IPS DF 19.7 (cell line): ENCODE measurements at places on chromosomes 12 and 14.
A peak's percentile ranks its signal among the peaks of the same experiment; 100 is the strongest.

DNA sequence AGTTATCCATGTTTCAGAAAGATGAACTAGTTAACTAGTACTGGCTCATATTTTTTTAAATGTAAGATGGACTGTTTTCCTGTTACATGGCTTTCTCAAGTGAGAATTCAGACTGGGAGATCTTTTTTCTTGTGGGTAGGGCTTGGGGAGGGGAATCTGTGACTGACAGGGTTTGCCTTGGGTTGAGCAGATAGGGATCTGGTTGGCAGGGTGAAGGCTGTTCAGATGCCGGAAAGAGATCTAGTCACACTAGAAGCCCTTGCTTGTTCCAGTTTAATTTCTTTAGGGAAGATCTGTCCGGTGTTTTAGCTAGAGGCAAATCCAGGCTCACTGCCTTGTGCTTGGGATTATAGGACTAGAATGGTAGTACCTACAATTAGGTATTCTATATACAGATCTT lies 63.2 kb downstream of the FBXO33 start:
- no peak for DNase-seq

GRCh38 chr12:112711507-112711906 lies 80.0 kb upstream of the RPH3A start:
- no peak for DNase-seq

DNA sequence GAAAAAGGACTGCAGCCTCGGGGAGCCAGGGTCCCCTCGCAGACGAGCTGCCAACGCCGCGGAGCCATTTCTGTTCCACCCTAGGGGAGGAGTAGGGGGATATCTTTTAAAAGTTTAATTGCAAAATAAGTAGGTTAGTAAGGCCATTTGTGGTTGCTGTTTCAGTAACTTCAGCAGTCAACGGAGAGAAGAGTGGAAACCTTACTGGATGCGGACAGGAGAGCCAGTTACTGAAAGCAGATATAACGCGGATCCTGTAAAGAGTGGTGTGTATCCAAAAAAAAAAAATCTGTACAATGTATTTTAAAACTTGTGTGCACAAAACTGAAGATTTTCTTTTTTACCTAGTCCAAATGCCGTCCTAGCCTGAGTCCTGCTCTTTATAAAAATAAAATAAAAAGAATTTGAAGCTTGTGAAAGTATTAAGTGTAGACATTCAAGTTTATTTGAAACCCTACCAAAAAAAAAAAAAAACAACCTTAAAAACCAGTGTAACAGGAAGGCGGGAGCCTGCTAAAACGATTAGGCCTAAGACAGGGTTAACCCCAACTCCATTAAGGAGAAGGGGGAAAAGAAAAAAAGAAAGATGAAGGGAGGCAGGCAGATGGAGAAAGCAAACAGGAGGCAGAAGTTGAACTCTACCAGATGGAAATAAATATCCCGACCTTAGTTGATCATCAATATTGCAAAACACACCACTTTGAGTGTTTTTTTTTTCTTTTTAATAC lies 1.0 kb upstream of the BTG1 start:
- no peak for DNase-seq

DNA sequence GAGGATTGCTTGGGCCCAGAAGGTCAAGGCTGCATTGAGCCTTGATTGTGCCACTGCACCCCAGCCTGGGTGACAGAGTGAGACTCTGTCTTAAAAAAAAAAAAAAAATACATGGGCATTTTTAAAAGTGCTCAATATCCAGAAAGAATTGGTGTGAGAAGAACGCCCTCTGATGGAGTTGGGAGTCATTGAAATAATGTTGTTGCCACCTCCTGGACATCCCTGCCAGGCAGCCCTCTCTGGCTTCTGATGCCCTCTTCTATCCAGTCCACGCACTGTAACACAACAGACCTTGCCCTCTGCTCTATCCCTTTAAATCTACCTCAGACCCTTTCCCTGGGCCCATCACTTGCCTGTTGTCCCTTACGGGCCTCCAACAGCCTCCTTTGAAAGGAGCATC lies 4.9 kb downstream of the PTGDR start:
- DNase-seq, result no peak

DNA sequence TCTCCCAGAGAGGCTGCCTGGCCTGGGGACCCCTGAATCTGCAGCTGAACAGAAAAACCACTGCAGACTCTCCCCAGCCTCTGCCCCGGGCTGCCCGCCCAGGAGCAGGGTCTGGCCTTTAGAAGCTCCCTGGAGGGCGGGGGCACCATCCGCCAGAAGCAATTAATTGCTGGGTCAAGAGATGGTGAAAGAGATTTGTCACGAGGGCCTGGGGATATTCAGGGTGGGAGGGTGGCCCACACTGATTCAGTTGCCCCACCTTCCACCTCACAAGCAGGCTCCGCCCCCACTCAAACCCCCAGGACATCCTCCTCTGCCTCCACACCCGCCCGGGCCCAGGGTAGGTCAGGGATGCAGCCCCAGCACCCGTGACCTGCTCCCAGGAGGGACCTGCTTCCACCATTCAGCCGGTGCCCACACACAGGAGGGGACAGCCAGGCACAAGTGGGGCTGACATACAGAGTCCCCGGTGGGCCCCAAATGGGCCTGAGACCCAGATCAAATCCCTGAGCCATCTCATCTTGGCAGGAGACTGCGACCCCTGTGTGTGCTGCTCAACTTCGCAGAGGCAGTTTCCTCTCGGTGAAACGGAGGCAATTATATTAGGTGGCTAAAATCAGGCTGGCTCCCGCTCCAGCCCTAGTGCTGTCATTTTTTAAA lies 23.0 kb downstream of the NCOR2 start:
- DNase-seq, result no peak

- no peak for DNase-seq
Observed at GRCh38 chr12:123483602-123484248, 25.8 kb downstream of the SNRNP35 start.

- no peak for DNase-seq
Observed at GRCh38 chr14:61470261-61470960, 149.0 kb downstream of the PRKCH start.

DNA sequence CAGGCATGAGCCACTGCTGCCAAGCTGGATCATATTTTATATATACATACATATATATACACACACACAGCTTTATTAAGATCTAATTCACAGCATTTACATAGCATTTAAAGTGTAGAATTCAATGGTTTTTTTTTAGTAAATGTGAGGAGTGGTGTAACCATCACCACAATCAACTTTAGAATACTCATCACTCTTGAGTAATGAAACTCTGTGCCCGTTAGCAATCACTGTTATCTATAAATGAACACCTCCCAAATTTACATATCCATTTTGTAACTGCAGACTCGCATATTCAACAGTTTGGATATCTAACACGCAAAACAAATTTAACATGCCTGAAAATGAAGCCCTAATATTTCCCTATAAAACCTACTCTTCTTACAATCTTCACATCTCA lies 90.9 kb downstream of the PPP1R12A start:
- DNase-seq, result no peak

DNA sequence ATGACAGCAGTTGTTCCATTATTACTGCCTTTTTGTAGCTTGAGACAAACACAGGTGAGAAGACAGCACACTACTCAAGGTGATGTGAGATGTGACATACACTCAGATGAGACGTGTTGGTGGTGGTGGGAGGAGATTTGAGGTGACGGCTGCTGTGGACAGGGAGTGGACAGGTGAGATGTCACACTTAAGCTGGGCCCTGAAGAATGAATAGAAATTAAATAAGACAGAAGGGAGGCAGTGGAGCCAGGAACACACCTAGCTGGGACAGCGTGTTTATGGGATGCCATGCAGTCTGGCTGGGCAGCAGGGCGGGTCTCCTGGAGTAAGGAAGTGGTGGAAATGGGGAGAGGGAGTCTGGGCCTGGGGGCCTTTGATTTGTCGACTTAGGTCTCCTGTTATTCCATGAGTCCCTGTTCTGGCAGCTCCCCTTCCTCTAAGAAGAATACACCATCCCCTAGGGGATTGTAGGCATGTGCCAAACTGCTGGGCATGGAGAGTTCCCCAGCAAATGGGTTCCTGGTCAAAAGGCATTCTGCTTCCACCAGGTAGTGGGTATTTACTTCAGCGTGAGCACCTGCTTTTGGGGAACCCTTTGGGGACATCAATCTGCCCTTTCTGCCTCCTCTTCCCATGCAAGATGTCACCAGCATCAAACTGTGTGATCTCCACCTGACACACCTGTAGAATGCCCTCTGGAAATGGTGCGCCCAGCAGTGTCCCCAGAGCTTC lies 71.2 kb upstream of the ESRRB start:
- DNase-seq, result no peak

DNA sequence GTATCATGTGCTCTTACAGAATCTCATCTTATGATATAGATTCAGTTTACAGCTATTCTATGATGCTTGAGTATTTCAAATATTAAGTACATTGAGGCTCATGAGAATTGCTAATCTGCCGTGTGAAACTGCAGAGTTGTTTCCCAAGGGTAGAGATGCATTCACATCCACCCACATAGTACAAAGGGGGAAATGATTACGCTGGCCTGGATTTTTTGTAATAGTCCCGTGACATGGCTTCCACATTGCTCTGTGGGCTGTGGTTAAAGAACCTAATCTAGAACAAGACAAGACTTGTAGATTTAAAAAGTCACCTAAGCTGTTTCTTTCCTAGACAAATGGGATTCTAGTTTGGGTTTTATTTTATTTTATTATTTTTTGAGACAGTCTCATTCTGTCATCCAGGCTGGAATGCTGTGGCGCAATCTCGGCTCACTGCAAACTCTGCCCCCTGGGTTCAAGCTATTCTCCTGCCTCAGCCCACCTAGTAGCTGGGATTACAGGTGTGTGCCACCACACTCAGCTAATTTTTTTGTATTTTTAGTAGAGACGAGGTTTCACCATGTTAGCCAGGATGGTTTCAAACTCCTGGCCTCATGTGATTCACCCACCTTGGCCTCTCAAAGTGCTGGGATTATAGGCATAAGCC lies 13.0 kb upstream of the RIOX1 start:
- no peak for DNase-seq

GRCh38 chr12:94832780-94833681 lies 170.5 kb downstream of the NDUFA12 start:
- DNase-seq, result peak; percentile 69

GRCh38 chr12:2013527-2014223 lies 9.4 kb upstream of the DCP1B start:
- no peak for DNase-seq

- peak; percentile 69 for DNase-seq
Observed at GRCh38 chr14:101476916-101477553, 84.3 kb upstream of the DIO3 start.

DNA sequence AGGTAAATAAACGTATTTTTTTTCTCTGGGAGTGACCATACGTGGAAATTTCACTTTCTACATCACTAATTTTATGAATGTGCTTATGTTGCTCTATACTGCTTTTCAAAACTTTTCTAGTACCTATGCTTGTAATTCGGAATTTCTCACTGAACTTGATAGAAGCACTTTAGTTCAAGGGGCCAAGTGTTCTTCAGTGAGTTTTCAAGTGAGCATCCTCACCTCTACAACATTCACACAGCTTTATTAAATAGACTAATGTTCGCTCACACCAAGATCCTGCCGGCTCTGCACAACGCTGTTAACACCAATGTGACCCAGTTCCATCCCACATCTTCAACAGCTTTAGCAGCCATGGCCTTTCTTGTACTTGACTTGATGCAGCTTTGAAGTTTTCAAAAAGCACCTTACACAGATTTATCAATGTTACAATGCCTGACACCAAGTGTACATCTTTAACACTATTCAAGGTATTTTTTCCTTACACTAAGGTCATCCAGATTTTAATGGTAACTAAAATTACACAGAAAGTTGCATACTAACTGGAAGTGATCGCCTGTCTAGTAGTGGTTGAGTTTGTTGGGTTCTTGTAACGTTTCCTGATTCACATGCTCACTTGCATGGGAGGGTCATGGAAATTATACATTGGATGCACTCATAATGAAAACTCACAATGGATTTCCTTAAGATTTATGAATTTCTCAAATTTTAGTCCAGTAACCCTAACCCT lies 4.5 kb downstream of the UBC start:
- no peak for DNase-seq

DNA sequence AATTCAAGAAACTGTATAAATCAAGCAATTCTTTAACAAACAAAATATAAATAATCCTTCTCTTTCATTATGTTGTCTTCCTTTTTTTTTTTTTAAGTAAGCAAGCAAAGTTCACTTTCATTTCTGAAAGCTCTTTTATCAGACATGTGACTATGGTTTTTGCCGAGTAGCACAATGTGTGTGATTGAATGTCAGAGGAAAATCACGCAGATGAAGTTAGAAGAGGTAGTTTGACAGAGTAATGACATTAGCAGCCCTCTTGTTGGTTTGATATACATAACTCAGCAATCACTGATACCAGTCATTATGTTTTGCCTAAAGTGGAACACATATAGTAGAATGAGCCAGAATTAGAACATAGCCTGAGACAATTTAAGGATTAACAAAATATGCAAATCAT lies 19.0 kb downstream of the ALX1 start:
- DNase-seq, result no peak

DNA sequence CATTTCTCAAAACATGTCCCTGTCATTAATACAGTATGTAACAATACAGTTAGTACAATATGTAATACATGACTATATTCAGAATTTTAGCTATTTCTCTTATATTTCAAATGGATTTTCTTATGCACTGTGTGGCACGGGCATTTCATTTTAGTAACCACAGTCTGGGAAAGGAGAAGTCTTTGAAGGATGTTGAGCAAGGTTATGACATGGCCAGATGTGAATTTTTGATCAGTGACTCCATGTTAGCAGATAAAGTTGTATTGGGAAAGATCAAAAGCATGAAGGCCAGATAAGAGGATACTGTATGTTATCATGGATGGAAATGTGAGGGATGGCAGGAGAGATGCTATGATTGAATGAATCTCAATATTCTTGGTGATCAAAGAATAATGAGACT lies 285.2 kb downstream of the NAV3 start:
- no peak for DNase-seq

DNA sequence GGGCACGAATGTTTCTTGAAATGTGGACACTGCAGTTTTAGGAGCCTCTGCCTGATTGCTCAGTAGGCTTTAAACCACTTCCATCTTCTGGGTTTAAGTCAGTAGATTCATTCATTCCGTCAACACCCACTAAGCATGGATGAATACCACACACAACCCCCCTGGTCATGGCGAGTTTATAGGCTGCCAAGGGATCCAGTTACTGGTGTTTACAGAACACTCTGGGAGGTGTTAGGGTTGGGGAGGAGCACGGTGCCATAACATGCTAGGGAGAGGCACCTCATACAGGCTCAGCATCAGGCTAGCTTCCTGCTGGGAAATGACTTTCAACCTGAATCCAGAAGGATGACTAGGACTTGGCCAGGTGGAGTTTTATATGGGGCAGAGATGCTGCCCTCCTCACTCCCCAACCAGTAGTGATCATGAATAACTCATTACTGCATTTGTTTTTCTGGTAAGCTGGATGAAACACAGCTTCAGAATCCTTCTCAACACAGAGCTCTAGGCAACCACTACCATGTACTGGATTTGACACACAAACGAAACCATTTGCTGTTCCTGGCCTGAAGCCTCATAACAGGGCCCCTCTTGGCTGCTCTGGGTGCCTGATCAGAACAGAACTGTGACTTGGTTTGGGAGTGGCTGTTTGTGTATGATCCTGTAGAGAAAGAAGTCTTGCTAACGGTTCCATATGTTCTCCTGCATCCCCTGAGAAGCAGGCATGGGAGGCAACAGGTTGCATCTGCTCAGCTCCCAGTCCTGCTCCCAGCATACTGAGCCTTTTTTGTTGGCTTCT lies 47.9 kb downstream of the FBXW8 start:
- DNase-seq, result no peak

- no peak for DNase-seq
Observed at GRCh38 chr14:79605849-79606248, 605.5 kb downstream of the DIO2 start.

GRCh38 chr14:67491285-67491684 lies 2.8 kb upstream of the TMEM229B start:
- no peak for DNase-seq
